ENCODE measurements at places on chromosomes 16 and 17. TPM values are rescaled to one million over a fixed set of nuclear protein-coding genes. Genes with fewer than 3 reads are reported as not detected.

KRTAP3-2 gene
- total RNA-seq, result not detected

SOX15 gene
- 0.30 TPM for total RNA-seq

LDHD gene
- 0.34 TPM for total RNA-seq

METRNL gene
- 27.4 TPM for total RNA-seq

IGSF6 gene
- not detected for total RNA-seq

ATP6V0D1 gene
- total RNA-seq, result 109 TPM

FOXO3B gene
- 4.7 TPM for total RNA-seq

HS3ST3A1 gene
- total RNA-seq, result not detected

Data from A549 treated with ZK216348 at 1 μM for 4 hours (cell line).